ENCODE measurements at places on chromosomes 11 and 22.
A peak's percentile ranks its signal among the peaks of the same experiment; 100 is the strongest.

DNA sequence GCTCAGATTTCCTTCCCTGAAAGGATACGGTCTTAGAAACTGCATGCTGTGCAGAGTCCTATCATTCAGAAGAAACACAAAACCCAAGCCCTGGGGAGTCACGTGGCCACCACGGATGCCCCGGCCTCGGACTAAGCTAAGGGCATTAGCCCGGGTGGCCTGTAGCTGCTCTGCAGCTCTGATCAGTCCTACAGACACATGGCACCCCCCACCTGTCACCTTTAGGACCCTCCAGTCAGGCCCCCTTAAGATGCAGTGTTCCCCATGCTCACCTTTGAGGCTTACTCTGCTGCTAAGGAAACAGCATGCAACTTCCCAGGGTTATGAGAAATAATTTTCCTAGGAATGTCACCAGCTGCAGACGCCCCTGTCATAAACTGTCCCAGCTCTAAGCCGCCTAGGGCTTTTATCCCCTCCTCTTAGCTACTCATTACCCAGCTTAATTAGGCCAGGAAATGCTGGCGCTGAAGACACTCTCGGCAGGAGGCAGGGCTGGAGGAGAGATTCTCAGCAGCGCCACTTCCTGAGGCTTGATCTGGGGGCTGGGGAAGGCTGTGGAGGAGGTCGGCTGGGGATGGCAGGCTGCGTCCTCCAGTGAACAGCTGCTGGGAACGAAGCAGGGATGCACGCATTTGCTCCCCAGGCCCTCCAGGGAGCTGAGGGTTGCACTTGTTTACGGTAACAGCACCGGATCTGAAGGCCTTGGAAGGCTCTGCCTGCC, 47.2 kb upstream of the ADA2 start:
- no peak for DNase-seq

- no peak for DNase-seq
These were observed 623.9 kb downstream of the OPCML start for GRCh38 chr11:132908414-132908810.

DNA sequence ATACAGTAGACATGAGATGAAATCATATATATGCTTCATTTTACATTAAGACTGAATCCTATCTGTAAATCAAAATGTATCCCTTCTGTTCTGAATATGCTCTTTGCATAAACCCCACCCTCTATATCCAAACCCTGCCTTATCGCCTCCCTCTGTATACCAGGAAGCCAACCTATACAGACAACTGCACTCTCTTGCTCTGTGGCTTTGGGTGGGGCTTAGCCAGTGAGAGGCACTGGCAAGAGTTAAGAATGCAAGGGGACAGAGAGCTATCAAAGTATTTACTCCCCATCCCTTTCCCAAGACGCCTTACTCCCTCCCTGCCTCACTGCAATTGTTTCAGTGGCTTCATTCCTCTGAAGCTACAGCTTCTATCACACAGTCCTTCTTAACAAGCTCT, 309.8 kb downstream of the TTC28 start:
- DNase-seq = no peak

- no peak for DNase-seq
These were observed 103.0 kb downstream of the DBX1 start for GRCh38 chr11:20056950-20057943.

- peak; percentile 45 for DNase-seq
These were observed 4.6 kb upstream of the CDC42BPG start for GRCh38 chr11:64848826-64849597.

DNA sequence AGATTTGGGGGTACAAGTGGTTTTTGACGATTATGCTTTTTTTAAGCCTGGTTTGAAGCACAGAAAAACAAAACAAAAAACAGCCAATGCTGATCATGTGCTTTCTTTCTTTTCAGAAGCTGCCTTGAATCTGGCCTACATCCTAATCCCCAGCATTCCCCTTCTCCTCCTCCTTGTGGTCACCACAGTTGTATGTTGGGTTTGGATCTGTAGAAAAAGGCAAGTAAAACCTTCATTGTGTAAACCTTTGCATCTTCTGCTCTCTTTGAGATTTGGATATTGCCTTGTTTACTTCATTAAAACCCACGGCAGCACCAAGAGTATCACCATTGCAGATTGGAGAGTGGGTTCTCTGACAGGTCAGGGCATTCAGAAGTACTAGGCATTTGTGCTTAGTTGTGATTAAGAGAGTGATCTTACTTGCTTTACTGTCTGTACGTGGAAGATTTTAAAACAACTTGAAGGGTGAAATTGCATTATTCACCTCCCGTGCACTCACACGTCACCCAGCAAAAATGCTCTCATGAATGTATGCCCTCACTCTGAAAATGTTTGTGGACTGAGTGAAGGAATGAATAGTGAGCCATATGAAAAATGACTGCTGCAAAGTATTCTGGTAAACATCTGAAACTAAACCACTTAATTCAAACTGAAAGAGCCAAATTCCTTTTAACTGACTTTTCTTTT, 17.0 kb downstream of the LAYN start:
- DNase-seq = no peak

Data from activated gamma-delta T cell treated with Interleukin-2 at 50 U/mL for 16 hours (primary cell).